T-helper 2 cell treated with Interferon-gamma antibody and Interleukin-4, amounts not matched to agents 5 μg/mL and 100 μg/mL, for 36 hours (primary cell): ENCODE measurements at places on chromosomes 2 and 18.

- no peak for DNase-seq
Observed at GRCh38 chr2:104050656-104051242, 803.2 kb upstream of the POU3F3 start.

DNA sequence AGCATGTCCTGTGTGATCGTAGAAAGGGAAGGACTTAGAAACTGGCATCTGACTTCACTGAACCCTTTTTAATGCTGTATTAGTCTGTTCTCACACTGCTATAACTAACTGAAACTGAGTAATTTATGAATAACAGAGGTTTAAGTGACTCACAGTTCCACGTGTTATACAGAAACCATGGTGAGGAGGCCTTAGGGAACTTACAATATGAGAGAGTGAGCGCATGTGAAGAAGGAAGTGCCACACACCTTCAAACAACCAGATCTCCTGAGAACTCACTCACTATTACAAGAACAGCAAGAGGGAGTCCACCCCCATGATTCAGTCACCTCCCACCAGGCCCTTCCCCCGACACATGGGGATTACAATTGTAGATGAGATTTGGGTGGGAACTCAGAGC is 811.3 kb downstream of the CPS1 start:
- no peak for DNase-seq

GRCh38 chr2:147008481-147008880 is 836.3 kb upstream of the ACVR2A start:
- no peak for DNase-seq

- DNase-seq: no peak
Observed at GRCh38 chr2:43717322-43717721, 41.1 kb upstream of the C1GALT1C1L start.

DNA sequence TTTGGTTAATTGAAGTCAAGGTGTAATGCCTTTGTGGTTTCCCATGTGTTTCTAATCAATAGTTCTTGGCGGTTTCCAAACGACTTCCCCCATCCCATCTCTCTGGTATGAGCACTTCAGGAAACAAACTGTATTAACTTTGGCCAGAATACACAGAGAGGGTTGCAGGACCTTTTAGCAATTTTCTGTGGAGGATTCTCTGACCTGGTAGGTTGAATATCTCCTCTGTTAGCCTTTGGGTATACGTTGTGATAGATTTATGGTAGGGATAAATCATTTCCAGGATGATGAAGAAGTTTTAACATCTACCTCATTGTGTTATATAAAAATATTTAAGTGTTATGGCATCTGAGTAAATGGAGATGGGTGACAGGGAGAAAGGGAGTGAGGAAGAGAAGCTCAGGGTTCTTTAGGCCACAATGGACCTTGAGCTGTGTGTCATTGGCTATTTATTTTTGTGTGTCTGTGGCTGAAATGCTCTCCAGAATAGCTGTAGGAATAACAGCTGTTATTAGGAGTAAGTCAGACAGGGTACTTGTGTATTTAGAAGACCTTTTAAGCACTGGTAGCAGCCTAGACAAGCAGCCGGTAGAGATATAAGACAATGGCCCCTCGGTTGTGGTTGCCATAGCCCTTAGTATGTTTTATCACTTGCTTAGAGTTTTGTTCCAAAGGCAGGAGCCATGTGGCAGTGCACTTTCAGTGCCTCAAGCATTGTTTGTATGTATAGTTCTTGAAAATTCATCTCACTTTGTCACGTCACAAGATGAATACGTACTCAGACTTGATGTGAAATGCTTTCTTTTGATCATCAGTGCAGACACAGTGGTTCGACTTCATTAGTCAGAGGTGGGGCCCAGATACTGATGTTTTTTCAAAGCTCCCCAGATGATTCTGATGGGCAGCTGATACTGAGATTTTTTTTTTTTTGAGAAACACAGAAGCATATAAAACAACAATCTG is 91.1 kb downstream of the FMNL2 start:
- no peak for DNase-seq

DNA sequence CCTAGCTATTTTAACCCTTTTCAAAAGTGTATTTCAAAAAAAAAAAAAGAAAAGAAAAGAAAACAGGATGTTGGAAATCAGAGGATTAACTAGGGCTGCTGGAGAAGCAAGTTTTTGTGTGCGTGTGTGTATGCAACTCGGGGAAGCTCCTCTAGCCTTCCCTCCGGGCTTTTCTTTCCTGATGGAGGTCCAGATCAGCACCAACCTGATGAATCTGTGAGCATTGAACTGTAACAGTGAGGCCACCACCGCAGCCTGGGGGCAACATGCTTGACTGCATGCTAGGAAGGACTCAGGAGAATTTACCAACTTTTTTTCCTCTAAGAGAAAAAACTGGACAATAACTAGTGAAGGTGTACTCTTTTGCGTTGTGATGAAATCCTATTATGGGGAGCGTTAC is 2.3 kb downstream of the OBSL1 start:
- DNase-seq: no peak

DNA sequence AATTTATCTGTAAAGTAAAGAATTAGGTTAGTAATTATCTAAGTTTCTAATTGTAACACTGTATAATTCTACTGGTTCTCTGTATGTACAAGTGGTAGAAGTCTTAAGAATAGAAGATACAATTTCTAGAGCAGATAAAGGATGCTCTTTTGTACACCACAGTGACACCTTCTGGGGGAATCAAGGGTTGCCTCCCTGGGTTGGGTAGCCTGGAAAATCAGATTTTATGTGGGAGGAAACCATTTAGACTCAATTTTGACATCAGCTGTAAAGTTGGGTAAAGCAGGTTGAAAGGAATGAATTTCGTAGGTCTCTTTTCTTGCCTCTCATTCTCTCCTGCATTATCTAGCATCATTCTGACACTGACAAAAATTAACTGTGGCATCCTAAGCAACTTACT is 354.8 kb downstream of the DCC start:
- DNase-seq: no peak

DNA sequence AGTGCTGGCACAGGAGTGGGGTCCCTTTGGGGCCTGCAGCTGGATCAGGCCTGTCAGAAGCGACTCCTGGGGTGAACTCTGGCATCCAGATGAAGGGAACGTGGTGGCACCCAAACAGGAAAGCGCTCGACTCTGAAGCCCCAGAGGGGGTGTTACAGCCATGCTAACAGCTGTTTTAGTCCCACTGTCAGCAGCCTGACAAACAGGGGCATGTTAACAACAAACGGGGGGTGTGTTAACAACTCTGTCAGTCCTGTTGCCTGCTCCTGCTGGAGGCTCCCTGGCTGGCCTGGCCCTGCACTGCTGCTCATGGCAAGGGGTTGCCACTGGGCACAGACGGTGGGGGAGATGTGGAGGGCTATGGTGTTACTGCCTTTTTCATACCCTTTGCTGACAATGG is 2.6 kb upstream of the RNU2-63P start:
- no peak for DNase-seq

DNA sequence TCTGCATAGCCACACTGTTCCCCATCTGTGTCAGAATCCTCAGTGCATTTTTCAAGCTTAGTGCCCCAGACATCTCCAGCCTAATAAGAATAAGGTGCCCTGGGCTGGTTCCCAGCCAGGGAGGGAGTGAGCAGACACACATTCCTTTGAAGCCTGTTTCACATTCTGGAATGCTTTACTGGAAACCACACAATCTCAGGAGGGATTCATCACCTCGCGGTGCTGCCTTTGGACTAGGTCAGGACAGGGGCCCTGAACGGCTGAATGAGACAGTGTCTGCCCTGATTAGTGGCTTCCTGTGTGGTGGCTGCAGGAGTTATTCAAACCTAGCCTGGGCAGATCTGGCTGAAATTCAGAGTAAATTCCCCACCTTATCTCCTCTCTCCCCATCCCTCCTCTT is 108.0 kb upstream of the LDAH start:
- no peak for DNase-seq

GRCh38 chr18:73201940-73202339 is 334.2 kb upstream of the NETO1 start:
- DNase-seq: no peak

GRCh38 chr2:85132397-85132796 is 795 bp upstream of the TCF7L1 start:
- DNase-seq: no peak

- DNase-seq: no peak
Observed at GRCh38 chr2:159635006-159635789, 18.9 kb upstream of the BAZ2B start.

DNA sequence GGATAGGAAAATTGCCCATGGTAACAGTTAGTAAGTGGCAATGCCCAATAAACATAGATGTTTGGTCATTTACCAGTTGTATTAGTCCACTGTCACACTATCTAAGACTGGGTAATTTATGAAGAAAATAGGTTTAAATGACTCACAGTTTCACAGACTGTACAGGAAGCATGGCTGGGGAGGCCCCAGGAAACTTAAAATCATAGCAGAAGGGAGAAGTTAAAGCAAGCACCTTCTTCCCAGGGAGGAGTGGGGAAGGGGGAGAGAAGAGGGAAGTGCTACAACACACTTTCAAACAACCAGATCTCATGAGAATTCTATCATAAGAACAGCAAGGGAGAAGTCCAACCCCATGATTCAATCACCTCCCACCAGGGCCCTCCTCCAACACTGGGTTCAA is 23.4 kb downstream of the NR4A2 start:
- DNase-seq: no peak

DNA sequence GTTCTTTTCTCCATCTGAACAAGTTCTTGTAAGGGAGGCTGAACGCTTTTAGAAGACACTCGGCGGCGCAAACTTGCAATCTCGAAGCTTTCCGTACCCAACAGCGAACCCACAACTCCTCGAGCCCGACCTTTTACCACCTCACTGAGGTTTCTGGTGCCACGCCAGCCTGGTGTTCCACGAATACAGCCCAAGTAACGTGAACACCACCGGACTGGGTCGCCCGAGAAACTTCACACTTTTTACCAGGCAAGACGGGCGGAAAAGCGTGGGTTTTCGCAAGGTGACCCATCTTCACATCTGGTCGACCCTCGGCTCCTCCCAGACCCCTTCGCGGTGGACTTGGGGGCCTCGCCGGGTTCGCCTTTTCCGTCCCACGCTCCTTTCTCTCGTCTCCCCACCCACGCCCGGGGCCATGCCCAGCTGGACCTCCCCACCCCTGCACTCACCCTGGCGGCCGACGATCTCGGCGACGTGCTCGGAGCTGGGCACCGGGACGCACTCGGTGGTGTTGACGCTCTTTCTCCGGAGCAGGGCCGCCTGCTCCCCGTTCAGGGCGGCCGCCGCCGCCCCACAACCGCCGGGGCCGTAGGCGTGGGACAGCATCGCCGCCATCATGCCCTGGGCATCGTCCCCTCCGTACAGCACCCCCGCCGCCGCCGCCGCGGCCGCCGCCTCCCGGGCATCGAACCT is 1.2 kb downstream of the MEX3C start:
- DNase-seq: peak; percentile 53

DNA sequence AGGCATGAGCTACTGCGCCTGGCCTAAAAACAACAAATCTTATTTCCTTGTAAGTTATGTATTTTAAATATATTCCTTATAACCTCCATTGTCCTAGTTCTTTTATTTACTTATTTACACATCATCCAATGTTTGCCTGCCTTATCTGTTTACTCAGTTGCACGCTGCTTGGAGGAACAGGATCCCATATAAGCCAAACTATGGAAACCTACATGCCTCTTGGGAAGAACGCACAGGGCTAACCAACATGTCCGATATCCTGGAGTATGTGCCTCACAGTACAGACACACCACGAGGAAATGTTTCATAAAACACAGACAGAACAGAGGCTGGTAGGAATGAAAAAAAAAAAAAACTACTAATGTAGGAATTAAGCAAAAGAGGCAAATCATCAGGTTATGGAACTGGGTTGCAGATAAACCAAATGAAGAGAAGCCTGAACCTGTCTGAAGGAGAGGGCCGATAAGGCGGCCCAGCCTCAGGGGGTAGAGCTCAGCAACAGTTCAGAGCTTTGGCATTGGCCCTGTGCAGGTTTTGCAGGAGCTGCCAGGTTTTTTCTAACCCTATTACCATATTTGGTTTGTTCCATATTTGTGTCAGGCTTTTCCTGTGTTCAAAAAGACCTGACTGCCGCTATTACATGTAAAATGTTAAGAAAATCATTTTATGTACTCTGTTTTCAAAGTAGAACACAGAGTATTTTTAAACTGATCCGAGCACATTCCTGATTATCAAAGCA is 19.9 kb upstream of the SP3 start:
- no peak for DNase-seq

- no peak for DNase-seq
Observed at GRCh38 chr2:216016581-216016980, 3.2 kb upstream of the MREG start.

- DNase-seq: no peak
Observed at GRCh38 chr2:160278101-160278878, 78.2 kb upstream of the ITGB6 start.

DNA sequence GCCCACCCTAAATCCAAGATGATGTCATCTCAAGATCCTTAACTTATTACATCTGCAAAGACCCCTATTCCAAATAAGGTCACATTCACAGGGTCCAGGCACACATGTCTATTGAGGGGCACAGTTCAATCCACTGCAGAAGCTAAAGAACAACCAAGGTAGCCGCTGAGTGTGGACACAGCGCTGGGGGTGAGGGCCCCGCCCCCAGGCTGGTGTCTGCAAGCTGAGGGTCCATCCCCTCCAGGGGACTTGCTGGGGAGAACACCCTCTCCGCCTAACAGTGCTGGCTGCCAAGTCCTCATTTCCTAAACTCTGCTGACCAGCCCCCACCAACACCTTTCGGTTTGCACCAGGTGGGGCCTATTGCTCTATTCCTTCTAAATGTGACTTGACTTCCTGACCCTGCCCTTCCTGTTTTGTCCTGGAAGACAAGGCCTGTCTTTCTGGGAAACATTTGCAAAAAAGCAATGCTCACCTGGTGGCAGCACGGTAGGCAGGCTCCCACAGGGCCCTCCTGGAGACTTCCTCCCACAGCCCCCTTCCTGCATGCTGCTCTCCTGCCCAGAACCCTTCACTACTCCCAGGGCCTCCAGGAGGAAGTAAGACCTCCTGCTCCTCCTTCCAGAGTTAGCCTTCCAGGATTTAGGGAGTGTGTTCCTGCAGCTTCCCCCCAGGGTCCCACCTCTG is 24.4 kb upstream of the TEX44 start:
- no peak for DNase-seq

GRCh38 chr2:206989311-206989710 is 50.0 kb downstream of the CPO start:
- DNase-seq: no peak

GRCh38 chr2:157596992-157597681 is 31.5 kb downstream of the ACVR1C start:
- DNase-seq: peak; percentile 37

DNA sequence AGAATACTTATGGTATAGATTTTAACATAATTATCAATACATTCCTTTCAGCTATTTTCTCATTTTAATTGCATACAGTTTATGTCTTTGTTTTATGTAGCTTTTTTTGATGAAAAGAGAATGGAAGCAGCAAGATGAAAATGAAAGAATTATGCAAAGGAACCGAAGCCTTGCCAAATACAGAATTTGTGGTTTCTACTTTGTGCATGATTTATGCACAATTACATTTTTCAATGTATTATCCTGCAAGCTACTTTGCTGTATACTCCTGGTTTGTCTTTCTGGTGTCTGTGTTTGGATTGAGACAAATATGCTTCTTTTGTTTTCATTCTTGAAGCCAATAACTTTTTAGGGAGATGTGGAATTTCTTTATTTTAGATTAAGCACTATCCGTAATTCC is 1642.6 kb upstream of the CELF4 start:
- no peak for DNase-seq

- DNase-seq: no peak
Observed at GRCh38 chr2:171057575-171057974, 103.1 kb downstream of the TLK1 start.

GRCh38 chr2:48278590-48278989 is 251.4 kb upstream of the STON1 start:
- no peak for DNase-seq

GRCh38 chr2:30772021-30772705 is 35.1 kb downstream of the CAPN13 start:
- peak; percentile 1 for DNase-seq
